Cardiac muscle cell (in vitro differentiated cells and primary cell): ENCODE measurements at places on chromosomes 3 and 15. TPM values are rescaled to one million over a fixed set of nuclear protein-coding genes. Genes with fewer than 3 reads are reported as not detected.

COX17 gene
- total RNA-seq = 45.5 and 56.8 TPM in 2 replicates

IL12A gene
- total RNA-seq = 0.09 TPM in 1 of 2 replicates, not detected in the other

CCDC33 gene
- total RNA-seq = 2.3 and 9.5 TPM in 2 replicates

C3orf85 gene
- total RNA-seq = not detected in 2 replicates

GATM gene
- total RNA-seq = 50.0 and 76.5 TPM in 2 replicates

PLEKHO2 gene
- 7.6 and 9.3 TPM in 2 replicates for total RNA-seq

NEK10 gene
- total RNA-seq = 1.1 and 2.1 TPM in 2 replicates

PEX5L gene
- total RNA-seq = 0.30 and 0.35 TPM in 2 replicates

CACNA2D2 gene
- total RNA-seq = 6.8 and 8.7 TPM in 2 replicates

ROPN1 gene
- total RNA-seq = not detected in 2 replicates

SLC22A14 gene
- total RNA-seq = 0.07 and 0.12 TPM in 2 replicates

TPRG1 gene
- total RNA-seq = 0.48 and 1.2 TPM in 2 replicates

CHRNA7 gene
- total RNA-seq = 4.2 and 7.7 TPM in 2 replicates

SLC7A14 gene
- total RNA-seq = not detected in 2 replicates

GRCh38 chr3:134430950-134431445, 54.8 kb downstream of the ANAPC13 start:
- DNase-seq = no peak
- H3K4me1 ChIP-seq = peaks cover 3% of the 10 kb centered on the region
- no peaks in the 10 kb centered on the region for H3K27me3 ChIP-seq
- H3K27ac ChIP-seq = no peak overlapping the region

- H3K36me3 ChIP-seq = no peaks in the 10 kb centered on the region
These were observed 16.8 kb upstream of the CRBN start for GRCh38 chr3:3196148-3196861.

DNA sequence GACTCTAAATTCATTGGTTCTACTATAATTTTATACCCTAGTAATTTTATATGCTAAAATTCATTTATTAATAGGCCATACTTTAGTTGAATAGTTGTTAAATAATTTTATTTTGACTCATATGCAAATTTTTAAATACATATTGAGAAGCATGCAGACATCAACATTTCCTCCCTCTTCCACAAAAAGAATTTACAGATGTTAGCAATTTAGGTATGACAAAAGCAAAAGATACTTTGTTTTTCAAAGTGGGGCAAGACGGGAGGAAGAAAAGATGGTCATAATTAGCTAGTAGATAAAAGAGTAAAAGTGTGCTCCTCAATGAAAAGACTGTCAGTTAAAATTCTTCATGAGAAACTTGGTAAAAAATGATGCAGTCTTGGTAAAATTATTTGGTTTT, 148.9 kb upstream of the TSPAN3 start:
- no peak overlapping the region for H3K27ac ChIP-seq
- no peak overlapping the region for H3K4me3 ChIP-seq
- H3K36me3 ChIP-seq = no peaks in the 10 kb centered on the region
- no peaks in the 10 kb centered on the region for H3K27me3 ChIP-seq
- H3K4me1 ChIP-seq = peaks cover 11% of the 10 kb centered on the region

GRCh38 chr3:30044515-30044914, 561.9 kb upstream of the TGFBR2 start:
- H3K4me3 ChIP-seq = no peak overlapping the region
- DNase-seq = no peak
- no peaks in the 10 kb centered on the region for H3K36me3 ChIP-seq
- peaks cover 16% of the 10 kb centered on the region for H3K4me1 ChIP-seq
- H3K27me3 ChIP-seq = no peaks in the 10 kb centered on the region
- no peak overlapping the region for H3K27ac ChIP-seq

DNA sequence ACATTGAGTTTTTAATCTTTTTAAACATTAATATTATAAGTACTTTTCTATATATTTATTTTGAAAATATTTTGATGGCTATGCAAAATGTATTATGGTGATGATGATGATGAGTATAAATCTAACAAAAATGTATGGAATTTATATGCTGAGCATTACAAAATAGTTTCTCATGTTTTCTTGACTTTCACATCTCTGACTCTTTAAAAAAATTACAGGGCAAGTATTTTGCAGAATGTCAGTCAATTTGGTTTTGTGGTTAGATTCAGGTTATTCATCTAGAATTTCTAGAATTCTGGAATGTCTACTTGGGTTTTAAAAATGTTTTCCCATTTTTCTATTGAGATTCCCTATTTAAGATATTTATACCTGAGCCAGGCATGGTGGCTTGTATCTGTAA, 41.7 kb upstream of the ANP32A start:
- no peaks in the 10 kb centered on the region for H3K4me1 ChIP-seq
- DNase-seq = no peak
- H3K27me3 ChIP-seq = no peaks in the 10 kb centered on the region
- no peaks in the 10 kb centered on the region for H3K36me3 ChIP-seq
- no peak overlapping the region for H3K27ac ChIP-seq

- no peak for DNase-seq
- no peaks in the 10 kb centered on the region for H3K4me1 ChIP-seq
- no peaks in the 10 kb centered on the region for H3K36me3 ChIP-seq
- H3K27ac ChIP-seq = no peak overlapping the region
These were observed 13.0 kb upstream of the APOD start for GRCh38 chr3:195596765-195597171.

DNA sequence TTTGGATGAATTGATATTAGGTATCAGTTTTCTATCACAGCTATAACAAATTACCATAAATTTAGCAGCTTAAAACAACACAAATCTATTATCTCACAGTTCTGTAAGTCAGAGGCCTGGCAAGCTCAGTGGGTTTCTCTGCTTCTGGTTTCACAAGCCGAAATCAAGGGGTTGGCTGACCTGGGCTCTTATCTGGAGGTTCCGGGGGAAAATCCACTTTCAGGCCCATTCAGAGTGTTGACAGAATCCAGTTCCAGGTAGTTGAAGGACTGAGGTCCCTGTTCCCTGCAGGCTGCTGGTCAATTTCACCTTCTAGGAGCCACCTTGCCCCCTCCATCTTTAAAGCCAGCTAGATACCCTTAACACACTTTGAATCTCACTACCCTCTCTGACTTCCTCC, 11.1 kb upstream of the HHATL start:
- no peak overlapping the region for H3K27ac ChIP-seq
- no peaks in the 10 kb centered on the region for H3K4me1 ChIP-seq
- H3K27me3 ChIP-seq = no peaks in the 10 kb centered on the region
- DNase-seq = no peak
- no peak overlapping the region for H3K4me3 ChIP-seq

DNA sequence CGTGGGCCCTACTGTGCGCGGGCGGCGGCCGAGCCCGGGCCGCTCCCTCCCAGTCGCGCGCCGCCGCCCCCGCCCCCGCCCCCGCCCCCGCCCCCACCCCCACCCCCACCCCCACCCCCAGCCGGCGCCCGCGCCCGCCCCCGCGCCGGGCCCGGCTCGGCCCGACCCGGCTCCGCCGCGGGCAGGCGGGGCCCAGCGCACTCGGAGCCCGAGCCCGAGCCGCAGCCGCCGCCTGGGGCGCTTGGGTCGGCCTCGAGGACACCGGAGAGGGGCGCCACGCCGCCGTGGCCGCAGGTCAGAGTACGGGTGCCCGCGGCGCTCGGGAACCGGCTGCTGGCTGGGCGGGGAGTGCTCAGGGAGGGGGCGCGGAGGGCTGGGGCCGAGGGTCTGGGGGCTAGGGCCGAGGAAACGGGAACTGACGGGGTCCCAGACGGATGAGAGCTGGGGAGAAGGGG, 1.1 kb upstream of the PPARG start:
- H3K4me1 ChIP-seq = no peaks in the 10 kb centered on the region
- H3K27ac ChIP-seq = no peak overlapping the region
- peaks cover 96% of the 10 kb centered on the region for H3K27me3 ChIP-seq
- H3K4me3 ChIP-seq = peak overlapping the region; percentile 51
- peak; percentile 61 for DNase-seq

- no peak overlapping the region for H3K4me3 ChIP-seq
- H3K27me3 ChIP-seq = no peaks in the 10 kb centered on the region
- DNase-seq = no peak
- no peaks in the 10 kb centered on the region for H3K4me1 ChIP-seq
- H3K36me3 ChIP-seq = no peaks in the 10 kb centered on the region
- no peak overlapping the region for H3K27ac ChIP-seq
These were observed 14.4 kb downstream of the HES1 start for GRCh38 chr3:194150252-194150934.

- H3K4me3 ChIP-seq = no peak overlapping the region
- H3K36me3 ChIP-seq = no peaks in the 10 kb centered on the region
- peaks cover 5% of the 10 kb centered on the region for H3K27me3 ChIP-seq
- H3K27ac ChIP-seq = no peak overlapping the region
These were observed 60.6 kb downstream of the MAP2K5 start for GRCh38 chr15:67603063-67603462.

- no peaks in the 10 kb centered on the region for H3K36me3 ChIP-seq
- no peak overlapping the region for H3K4me3 ChIP-seq
- no peaks in the 10 kb centered on the region for H3K27me3 ChIP-seq
- H3K4me1 ChIP-seq = peaks cover 18% of the 10 kb centered on the region
- peak overlapping the region; percentile 48 for H3K27ac ChIP-seq
- no peak for DNase-seq
These were observed 10.9 kb downstream of the SEMA3F start for GRCh38 chr3:50165910-50166538.

- H3K4me3 ChIP-seq = no peak overlapping the region
- no peaks in the 10 kb centered on the region for H3K36me3 ChIP-seq
- no peaks in the 10 kb centered on the region for H3K4me1 ChIP-seq
- no peak for DNase-seq
- H3K27ac ChIP-seq = no peak overlapping the region
These were observed 596.2 kb upstream of the UBE2E2 start for GRCh38 chr3:22606938-22607337.

- H3K4me1 ChIP-seq = no peaks in the 10 kb centered on the region
- no peaks in the 10 kb centered on the region for H3K36me3 ChIP-seq
- H3K4me3 ChIP-seq = no peak overlapping the region
These were observed 87.0 kb downstream of the SV2B start for GRCh38 chr15:91186904-91187656.

GRCh38 chr3:71528816-71529215, 54.7 kb downstream of the FOXP1 start:
- DNase-seq = no peak
- no peaks in the 10 kb centered on the region for H3K36me3 ChIP-seq
- H3K4me1 ChIP-seq = peaks cover 26% of the 10 kb centered on the region
- no peak overlapping the region for H3K27ac ChIP-seq
- no peaks in the 10 kb centered on the region for H3K27me3 ChIP-seq

GRCh38 chr3:112638327-112639020, 2.5 kb downstream of the CCDC80 start:
- H3K27me3 ChIP-seq = no peaks in the 10 kb centered on the region
- peak; percentile 52 for DNase-seq
- H3K36me3 ChIP-seq = no peaks in the 10 kb centered on the region
- no peak overlapping the region for H3K4me3 ChIP-seq

DNA sequence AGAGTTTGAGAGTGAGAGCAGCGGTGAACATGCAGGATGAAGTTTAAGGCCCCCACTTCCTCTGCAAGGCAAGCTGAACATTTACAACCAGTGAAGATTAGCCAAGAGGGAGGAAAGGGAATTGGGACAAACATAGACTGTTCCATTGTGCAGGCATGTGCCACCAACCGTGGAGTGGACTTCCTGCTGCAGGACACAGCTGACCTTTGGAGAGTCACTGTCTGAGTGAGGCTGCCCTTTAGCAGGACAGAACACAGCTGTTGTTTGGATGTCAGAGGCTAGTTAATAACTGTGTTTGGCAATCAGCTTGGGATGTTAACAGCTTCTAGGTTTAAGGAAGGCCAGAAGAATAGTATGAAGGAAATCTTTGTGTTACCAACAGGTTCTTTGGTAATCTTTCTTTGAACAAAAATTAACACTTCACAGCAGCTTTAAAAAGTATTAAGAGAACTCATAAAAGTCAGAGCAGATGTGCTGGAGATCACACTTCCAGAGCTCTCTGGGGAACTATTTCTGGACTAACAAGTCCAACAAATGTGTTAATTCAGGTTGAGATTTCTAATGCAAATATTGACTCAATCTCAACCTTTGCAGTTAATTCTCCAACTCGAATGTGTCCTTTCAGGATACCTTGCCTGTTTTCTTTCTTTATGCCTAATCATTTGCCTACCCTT, 31.4 kb downstream of the CTDSPL start:
- H3K27me3 ChIP-seq = no peaks in the 10 kb centered on the region
- no peaks in the 10 kb centered on the region for H3K36me3 ChIP-seq
- peak; percentile 46 for DNase-seq

DNA sequence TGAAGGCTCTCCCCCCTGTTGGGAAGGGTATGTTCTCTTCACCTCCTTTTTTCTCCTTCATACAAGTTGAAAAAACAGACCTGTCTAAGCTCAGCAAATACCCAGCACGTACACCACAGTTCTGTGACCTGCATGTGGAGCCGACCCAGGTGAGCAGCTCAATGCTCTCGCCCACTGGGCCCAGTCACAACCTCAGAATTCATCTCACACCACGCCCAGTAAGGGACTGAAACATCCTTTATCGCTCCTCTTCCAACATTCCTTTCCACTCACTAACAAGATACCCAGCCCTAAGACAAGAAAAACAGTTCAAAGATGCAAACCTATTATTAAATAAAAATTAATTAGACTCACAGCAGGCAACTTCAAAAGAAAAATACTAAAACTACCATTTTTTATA, 68.9 kb downstream of the FOXP1 start:
- H3K4me3 ChIP-seq = no peak overlapping the region
- no peaks in the 10 kb centered on the region for H3K27me3 ChIP-seq
- DNase-seq = no peak
- no peaks in the 10 kb centered on the region for H3K36me3 ChIP-seq

DNA sequence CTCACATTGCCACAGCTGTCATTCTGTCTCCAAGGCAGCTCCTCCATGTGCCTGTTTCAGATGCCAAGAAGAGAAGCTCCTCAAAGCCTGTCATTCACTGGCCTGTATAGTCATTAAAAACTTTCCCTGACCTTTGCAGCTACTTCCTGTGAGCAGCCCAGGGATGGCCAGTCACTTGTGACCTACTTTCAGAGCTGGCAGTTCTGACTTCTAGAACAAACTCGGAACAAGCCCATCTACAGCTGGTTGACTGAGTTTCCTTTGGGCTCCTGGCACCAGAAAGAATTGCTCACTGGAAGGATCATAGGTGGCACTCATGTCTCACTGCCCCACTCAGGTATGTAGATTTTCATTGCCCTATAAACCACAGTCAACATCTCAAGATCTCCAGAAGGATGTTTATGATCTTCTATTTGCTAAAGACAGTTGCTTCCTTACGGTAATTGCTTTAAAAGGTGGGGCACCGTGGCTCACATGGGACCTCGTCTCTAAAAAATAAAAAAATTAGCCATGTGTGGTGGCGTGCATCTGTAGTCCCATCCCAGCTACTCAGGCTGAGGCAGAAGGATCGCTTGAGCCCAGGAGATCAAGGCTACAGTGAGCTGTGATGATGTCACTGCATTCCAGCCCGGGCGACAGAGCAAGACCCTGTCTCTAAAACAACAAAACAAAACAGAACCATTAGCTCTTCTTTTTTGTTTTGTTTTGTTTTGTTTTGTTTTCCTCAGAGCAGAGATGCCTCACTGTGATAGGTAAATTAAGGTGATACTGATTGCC, 11.2 kb upstream of the ATP13A3 start:
- H3K4me3 ChIP-seq = no peak overlapping the region
- H3K36me3 ChIP-seq = no peaks in the 10 kb centered on the region
- H3K27ac ChIP-seq = no peak overlapping the region
- DNase-seq = no peak
- peaks cover 4% of the 10 kb centered on the region for H3K4me1 ChIP-seq
